Right kidney (tissue), 9 donors: ENCODE measurements at places on chromosomes 1 and 21.

DNA sequence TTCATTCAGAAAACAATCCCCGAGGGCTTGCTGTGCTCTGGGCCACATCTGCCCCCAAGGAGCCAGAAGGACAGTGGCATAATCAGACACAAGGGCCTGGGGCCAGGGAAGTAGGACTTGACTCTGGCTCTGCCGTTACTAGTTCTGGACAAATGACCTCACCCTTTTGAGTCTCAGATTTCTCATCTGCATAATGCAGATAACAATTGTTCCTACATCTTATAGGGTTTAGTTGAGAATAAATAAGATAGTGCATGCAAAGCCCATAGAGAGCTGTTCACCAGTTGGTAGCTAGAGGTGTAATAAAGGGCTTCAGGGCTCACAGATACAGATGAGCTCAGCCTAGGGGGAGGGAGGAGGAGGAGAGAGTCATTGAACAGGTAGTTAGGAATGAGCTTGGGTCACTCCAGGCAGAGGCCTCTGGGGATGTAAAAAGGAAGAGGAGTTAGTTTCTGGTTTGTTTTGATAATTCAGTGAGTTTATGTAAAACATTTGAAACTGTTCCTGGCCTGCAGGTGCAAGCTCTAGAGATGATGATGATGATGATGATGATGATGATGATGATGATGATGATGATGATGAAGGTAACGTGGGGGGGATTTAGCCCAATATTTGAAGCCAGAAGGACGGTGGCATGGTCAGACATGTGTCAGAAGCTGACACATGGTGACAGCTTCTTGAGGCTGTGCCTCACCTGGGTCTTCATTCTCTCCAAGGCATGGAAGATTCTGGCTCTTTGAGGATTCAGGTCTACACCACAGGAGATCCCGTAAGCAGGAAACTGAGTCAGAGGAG, 858 bp downstream of the LACTBL1 start:
- no peak for DNase-seq

GRCh38 chr1:38867208-38867607, 5.9 kb downstream of the MYCBP start:
- DNase-seq, result no peak

GRCh38 chr1:173444757-173445156, 32.4 kb upstream of the PRDX6 start:
- no peak for DNase-seq

- no peak for DNase-seq
Measured at GRCh38 chr1:19477284-19478249, 7.8 kb downstream of the CAPZB start.

DNA sequence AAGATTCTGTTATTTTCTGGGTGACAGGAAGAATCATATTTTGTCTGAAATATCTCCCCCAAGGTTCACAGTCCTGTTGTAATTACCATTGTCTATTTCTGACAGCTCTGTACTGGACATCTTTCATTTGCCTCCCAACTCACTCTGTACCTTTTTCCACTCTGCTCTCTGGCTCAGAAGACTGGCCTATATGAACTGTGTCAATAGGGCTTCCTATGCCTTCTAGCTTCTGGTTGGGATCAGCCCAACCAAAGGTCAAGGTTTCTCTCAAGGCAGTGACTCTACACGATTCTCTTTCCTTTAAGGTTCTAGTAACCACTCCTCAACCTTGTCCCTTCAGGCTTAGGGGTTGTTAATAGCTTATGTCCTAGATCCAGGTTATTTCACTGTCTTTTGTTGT, 17.5 kb downstream of the KLHL12 start:
- DNase-seq, result no peak

GRCh38 chr21:26572702-26573381, at the start of gene CYYR1:
TSS of gene CYYR1 (minus strand) at chr21:26573286. CDS start at chr21:26572940, 346 bp downstream.
- DNase-seq, result peak; percentile 93

- peak; percentile 34 for DNase-seq
Measured at GRCh38 chr1:112957133-112957812, 1.3 kb upstream of the SLC16A1 start.

GRCh38 chr1:187817782-187818181, 989.0 kb downstream of the PLA2G4A start:
- no peak for DNase-seq

DNA sequence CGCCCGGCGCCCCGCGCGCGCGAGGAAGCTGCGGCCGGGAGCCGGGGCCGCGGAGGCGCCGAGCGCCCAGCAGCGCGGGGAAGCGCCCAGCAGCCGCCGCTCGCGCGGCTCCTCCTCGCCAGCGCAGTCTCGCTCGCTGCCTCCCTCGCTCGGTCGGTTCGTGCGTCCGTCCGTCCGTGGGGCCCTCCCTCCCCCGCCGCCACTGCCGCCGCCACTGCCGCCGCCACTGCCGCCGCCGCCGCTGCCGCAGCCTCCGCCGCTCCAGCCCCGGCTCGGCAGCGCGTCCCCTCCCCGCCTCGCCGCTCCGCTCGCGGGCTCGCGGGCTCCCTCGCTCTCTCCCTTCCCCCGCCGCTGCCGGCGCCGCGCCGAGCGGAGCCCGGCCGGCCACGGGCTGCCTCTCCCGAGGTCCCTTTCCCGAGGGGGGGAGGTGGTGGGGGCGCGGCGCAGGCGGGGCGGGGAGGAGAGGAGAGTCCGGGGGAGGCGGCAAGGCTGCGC, at the start of gene KCND3:
TSS of gene KCND3 (minus strand) at position 138 of the 495 bp plus-strand sequence.
- DNase-seq, result peak; percentile 37

DNA sequence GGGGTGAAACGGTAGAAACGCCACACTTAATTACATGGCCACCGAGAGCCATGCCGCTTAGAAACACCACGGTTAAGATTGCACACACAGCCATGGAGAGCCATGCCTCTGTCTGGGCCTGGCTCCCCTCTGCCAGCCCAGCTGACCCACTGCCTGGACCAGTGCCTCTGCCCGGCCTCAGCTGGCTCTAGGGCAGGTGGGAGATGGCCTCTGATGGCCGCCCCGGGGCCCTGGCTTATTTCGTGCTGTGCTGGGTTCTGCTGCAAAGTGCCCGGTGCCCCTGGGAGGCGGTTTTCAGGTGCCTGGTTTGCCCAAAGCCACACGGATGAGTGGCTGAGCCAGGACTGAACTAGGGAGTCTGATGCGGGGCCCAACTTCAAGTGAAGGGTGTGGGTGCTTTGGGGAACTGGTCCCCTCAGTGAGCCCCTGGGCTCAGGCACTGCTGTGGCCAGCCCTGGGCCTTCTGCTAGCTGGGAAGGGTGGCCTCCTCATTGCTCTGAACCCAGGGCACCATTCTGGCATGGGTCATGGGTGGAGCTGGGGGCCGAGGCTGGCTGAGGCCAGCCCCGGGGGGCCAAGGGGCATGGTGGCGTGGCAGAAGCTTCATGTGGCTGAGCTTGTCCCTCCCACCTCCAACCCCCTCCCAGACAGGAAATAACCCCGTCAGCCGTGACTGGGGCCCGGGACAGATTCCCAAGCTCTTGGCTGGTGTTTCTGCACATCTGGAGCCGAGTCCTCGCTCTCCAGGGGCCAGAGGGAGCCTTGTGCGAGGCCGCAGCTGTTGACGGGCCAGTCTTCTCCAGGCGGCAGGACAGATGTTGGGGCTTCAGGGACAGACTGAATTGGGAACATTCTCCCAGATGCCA, 1.9 kb upstream of the GPR153 start:
- DNase-seq, result no peak

- no peak for DNase-seq
Measured at GRCh38 chr1:244860078-244860477, 4.3 kb downstream of the HNRNPU start.

DNA sequence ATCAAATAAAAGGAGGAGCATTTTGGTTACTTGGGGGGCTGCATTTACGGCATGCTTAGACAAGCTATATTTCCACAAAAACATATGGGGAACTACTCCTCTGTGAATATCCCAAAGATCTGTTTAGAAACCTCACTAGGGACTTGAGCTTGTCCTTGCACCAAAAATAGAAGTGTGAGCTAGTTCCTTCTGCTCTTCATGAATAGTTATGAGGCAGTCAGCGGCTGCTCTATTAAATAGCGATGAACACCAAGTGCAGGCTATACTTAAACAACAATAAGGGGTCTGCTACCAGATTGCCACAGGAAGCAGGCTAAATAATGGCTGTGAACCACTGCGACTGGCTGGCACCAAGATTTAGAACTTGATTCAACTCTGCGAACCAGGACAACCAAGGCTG, 190.1 kb downstream of the PCP4 start:
- no peak for DNase-seq

DNA sequence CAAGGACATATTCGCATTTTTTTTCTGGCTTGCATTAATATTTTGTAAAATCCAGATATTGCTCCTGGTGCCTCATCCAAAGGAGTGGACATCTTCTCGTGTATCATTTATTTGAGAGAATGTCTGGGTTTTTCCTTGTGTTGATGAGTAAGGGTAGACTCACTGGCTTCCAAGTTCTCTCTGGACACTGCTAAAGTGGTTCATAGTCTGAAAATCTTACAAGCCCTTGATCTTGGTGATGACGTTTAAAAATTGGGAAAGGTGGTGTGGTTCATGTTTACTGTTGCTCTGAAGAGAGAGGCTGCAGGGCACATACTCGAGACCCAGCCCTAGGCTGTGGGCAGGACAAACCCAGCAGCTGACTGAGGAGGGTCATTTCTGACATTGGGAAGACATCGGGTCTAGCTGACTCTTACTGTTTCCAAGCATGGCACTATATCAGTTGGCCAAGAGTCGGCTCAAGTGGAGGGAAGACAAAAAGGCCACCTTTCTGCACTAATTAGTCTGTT, 296.2 kb downstream of the LMX1A start:
- no peak for DNase-seq

GRCh38 chr1:94608142-94608851, 66.7 kb upstream of the F3 start:
- DNase-seq, result no peak

DNA sequence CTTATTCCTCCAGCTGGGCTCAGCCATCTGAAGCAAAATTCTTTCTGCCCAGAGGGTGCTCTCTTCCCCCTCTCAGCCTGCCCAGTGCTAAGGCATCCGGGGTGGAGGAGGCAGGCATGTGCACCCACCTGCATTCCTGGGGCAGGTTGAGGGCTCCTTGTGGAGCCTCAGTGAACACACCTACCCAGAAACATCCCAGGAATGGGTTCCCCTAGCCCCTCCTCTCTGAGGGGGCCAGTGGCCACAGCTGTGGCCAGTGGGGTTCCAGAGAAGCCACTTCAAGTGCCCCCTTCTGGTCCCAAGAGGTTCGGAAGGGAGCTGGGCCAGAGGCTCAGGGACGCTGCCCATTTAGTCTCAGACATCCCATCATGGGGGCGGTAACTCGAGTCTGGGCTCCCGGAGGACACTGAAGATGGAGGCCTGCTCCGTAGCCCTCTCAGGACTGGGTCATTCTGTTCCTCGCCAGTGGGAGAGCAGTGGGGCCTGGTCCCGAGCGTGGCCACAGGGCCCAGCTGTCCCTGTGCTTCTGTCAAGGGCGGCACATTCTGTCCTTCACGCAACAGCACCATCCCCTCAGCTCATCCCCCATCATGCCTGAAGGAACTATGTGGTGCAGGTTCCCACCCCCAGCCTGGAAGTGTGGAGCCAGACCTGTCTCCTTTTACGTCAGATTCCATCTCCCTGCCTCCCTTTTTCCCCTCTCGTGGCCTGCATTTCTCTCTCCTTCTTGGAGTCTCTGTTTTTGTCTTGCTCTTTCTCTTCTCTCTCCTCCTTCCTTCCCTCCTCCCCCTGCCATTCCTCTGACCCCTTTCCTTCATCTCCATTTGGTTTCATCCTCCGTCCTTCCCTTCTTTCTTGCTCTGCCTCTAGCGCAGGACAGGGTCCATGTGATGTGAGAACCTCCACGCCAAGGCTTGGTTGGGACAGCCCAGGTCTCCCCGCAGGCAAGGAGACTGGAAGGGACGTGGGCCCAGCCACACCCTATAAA, 49.6 kb upstream of the KDM4A start:
- no peak for DNase-seq

DNA sequence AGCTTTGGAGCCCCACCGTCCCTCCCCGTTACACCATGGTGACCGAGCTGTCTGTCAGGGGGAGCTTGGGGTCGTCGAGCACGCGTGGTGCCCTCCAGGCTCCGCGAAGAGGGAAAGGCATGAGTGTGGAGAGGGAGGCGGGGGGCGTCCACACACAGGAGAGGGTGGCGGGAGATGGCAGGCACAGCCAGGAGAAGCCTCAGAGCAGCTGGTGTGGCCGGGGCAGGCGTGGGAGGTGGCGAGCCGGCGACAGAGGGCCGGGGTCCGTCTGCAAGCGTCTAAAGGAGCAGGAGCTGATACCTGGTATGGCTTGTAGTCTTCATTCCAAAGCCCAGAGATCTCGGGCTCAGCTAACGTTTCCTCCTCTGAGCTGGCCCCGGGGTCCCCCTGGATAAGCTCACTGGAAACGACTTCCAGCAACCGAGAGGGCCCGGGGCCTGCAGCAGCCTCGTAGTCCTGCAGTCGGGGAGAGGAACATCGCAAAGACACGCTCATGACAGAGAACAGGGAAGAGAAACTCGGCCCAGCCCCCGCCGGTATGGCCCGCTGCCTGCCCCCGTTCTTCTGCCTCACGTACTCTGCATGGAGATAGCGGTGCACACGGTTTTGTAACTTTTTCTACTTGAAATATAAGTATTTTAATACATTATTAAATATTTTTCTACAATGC, 37.4 kb downstream of the CFAP74 start:
- peak; percentile 56 for DNase-seq

DNA sequence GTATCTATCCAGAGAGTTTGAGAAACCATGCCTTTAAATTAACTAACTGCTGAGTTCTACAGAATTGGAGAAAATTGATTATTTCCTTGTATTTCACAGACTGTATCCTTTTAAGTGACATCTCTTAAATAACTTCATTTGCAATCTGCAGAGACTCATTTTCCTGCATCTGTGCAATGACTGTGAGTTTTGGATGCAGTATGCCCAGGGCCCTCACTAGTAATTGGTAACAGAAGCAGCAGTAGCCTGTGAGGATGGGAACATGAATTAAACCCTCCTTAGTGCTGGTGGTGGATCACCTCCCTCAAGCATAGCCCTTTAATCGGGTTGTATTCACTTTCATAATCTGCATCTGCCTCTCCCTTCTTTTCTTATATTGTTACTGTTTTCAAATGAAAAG, 21.7 kb upstream of the SH3D21 start:
- DNase-seq, result no peak

DNA sequence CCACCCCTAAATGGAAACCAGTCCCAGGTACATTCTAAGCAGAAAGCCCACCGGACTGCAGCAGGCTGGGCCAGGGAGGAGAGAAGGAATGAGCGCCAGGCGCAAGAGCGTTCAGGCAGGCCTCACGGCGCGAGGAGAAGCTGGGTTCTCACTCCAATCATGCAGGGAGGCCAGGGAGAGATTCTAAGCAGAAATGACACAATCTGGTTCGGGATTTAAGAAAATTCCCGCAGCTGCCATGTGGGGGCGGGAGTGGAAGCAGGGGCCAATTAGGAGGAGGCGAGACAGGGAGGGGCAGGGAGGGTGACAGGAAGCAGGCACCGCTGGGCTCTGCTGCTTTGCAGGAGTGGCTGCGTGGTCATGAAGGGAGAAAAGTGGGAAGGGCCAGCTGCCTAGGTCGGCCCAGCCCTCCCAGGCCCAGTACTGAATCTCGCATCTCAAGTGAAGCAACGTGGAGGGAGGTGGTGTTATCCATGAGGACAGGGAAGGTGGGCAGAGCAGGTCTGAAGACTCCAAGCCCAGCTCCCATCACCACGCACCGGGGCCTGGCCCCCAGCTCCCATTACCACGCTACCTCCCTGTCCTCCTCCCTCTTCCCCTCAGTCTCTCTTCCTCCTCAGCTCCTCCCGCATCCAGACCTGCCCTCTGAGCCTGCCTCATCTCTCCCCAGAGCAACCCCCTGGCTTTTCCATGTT, 11.8 kb downstream of the NPHP4 start:
- peak; percentile 25 for DNase-seq

GRCh38 chr21:33069645-33069993, 322 bp upstream of the OLIG1 start:
- DNase-seq, result no peak
